ENCODE measurements at places on chromosomes 11 and 22.

DNA sequence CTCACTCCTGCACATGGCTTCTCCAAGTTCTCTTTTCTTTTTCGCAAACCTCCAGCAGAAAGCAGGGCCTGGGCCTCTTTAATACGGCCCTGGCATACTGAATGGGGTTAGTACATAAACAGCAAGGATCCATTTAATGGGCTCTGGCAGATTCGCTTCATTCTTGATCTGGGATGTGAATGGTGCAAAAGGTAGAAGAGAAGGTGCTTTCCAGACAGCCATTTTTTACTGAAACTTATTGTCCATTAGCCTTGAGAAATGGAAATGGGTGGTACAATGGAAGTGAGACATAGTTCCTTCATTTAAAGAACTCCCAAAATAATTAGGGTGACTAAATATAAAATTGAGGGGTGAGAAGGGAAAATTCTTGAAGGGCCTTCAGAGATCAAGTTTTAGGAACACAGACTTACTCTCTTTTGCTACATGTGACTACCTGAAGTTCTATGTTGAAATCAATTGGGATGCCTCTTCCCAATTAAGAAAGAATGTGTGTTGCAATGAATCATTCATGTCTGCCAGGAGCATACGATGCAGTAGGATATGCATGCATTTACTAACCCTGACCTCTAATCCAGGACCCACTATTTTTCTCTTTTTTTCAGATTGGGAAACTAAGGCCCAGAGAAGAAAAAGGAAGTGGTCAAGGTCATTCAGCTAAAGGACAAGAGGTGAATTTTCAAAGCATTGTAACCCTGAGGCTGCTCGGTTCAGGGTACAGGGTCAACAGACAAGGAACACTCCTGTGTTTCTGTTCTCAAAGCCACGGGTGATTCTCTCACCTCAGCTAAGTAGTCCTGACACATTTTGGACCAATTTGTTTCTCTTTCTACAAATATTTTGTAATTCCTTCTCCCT lies 144.1 kb downstream of the BBOX1 start:
- DNase-seq: no peak

GRCh38 chr11:34049028-34049427 lies 2.5 kb upstream of the CAPRIN1 start:
- no peak for DNase-seq

DNA sequence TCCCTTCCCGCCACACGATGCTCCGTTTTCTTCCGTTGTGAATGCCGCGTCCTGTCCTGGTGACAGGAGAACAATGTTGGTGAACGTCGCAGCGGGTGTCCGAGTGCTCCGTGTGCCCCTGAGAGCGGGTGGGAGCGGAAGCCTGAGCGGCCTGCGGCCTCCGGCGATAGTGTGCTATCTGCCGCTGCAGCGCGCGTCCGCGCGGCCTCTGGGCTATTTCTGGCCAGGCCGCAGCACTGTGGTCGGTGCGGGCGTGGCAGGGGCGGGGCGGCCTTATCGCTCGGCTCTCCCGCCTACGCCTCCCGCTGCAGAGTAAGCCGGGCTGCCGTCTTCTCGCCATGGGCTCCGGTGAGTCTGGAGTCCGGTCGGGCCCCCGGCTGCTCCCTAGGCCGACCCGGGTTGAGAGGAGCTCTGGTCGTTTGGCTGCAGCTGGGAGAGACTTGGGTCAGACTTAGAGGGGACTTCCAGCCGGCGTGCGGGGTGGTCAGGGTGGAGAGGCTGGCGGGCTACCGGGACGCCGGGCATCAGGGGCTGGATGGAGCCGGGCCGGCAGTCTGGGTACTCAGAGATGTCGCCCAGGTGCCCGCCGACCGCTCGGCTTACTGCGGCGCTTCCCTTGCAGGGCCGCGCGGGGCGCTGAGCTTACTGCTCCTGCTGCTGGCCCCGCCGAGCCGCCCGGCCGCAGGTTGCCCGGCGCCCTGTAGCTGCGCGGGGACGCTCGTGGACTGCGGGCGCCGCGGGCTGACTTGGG lies at the start of gene GP1BB:
GP1BB (plus strand) TSS at position 308 of the 751 bp plus-strand sequence; CDS start at position 339, 31 bp downstream.
- peak; percentile 63 for DNase-seq

- DNase-seq: no peak
These were observed 68.2 kb upstream of the RRM1 start for GRCh38 chr11:4026389-4026788.

- DNase-seq: no peak
These were observed 2.4 kb upstream of the HEPHL1 start for GRCh38 chr11:94018721-94019120.

DNA sequence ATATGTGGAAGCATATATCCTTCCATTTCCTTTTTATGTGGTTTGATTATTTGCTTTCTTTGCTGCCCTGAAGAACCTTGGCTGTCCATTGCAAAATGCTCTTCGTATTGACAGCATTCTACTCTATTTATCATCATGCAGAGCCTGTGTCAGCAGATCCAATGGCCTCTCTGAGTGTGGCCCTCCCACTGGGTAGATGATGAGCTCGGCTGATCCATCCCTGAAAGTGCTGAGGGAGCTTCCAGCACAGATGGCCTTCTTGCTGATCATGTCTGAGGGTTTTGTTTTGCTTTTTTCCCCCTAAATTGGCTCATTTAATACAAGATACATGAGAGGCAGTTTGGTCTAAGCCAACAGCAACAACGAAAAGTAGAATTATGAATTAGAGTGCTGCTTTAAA lies 181.0 kb downstream of the GRIA4 start:
- DNase-seq: no peak

DNA sequence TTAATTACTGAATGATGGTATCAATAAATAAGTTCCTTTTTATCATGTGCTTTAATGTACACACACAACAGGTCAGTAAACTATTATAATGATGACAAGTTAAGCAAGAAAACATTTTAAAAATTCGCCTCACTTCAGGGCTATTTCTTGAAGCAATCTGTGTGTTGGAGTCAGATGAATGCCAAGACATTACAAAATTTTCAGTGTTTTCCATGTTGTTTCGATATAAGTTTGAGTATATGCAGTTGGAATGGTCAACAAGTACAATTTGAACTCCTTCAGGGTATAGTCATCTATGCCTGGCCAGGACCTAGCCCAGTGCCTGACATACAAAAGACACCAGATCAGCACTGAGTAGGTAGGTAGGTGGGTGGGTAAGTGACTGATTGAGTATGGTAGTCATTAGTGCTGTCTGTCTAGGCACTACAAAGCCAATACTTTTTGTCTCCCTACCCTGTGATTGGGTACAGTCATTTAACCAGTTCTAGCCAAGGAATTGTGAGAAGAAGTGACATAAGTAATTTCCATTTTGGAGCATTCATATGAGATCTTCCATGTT lies 7.5 kb downstream of the PRCP start:
- no peak for DNase-seq
